D341Med (cell line): ENCODE measurements at places on chromosomes 16 and 17.

GRCh38 chr17:29630630-29631193, 8.0 kb upstream of the CORO6 start:
- no peak for DNase-seq

DNA sequence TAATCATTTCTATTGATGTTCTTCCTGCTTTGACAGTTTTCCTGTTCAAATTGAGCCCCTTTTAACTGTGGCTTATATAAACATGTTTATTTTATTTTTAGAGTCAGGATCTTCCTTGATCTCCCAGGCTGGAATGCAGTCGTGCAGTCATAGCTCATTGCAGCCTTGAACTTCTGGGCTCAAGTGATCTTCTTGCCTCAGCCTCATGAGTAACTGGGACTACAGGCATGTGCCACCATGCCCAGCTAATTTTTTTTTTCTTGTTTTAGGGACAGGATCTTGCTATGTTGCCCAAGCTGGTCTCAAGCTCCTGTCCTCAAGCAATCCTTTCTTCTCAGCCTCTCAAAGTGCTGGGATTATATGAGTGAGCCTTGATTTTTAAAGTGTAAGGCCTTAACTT, 14.7 kb downstream of the PHKB start:
- no peak for DNase-seq

DNA sequence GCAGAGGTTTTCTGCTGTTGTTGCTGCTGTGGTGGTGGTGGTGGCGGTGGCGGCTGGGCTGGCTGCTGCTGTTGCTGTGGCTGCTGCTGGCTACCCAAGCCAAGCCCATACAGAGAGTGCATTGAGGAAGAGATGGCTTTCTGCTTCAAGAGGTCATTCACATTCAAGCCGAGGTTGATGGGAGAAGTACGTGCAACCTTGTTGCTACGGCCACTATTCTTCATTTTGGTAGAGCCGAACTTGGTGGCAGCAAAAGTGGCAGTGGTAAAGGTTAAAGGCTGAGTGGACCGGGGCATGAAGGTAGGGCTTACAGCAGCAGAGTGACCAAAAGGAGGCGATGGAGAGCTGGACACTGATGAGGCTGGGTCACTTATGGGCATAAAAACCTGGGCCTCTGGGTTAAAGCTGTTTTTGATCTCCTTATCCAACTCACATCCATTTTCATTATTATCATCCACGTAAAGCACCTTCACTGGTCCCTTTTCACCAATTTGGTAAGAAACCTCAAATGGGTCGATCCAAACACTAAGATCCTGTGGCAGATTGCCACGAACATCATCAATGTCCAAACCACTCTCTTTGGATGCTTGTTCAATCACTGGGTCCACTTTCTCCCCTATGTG, 2.8 kb downstream of the TOB1 start:
- no peak for DNase-seq

- peak; percentile 69 for DNase-seq
Observed at GRCh38 chr16:12067714-12068401, 91.3 kb downstream of the SNX29 start.

- DNase-seq = no peak
Observed at GRCh38 chr17:43660816-43661493, 767 bp downstream of the MEOX1 start.

- no peak for DNase-seq
Observed at GRCh38 chr17:81391936-81392908, 3.0 kb upstream of the BAHCC1 start.

DNA sequence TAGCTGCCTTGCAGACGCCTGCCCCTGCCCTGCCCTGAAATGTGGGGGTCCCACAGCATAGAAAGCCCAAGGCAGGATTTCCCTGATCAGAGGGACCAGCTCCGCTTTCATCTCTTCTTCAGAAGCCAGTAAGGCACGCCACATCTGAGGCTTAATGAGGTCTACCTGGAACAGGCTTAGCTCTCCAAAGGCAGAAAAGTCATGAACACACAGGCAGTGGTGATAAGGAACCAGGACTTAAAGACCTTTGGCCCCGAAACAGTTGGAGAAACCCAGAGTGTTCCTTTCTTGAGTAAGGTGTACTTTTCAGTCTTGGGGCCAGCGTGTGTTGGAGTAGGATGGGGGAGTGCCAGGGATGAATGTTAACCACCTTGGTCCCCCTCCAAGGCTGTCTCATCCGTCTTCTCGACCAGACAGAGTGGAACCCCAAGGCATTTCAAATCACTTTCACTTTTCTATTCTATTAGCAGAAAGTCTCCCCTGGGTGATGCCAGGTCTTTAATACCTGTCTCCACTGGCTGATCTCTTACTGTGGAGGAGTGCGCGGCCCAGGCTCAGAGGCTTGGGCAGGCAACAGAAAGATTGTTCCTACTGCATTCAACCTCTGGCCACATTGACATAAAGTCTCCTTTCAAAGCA, 43.9 kb downstream of the TMEM186 start:
- no peak for DNase-seq

DNA sequence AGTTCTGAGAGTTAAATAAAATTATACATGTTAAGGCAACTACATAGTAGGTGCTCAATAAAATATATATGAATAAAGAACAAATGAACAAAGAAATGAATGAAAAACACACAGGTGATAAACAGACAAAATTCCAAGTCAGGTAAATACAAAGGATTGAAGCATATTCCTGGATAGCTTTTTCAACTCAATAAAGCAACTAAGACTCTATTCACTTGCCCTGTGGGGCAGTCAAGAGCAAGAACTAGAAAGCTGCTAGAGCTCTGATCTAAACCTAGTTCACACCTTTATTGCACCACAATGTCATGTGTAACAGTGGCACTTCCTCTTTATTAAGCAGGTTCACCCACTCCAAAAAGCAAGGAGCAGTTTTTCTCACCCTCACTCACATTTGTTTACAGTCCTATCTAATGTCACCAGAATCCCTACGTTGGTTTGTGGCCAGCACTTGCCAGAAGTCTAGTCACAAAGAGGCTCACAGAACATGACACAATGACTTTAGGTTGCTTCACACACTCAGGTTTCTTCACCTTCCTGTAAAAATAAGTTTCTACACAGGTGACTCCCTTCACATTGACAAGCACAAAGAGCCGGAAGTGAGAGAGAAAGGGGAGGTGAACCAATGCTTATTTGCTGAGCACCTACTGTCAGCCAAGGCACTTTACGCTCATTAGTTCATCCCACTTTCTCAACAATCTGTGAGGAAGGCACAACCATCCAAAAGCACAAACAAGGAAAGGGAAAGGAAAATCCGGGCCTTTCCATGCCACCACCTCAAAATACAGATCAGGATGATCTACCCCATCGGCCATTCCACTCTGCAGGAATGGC, 70.8 kb downstream of the XPO6 start:
- DNase-seq = no peak

DNA sequence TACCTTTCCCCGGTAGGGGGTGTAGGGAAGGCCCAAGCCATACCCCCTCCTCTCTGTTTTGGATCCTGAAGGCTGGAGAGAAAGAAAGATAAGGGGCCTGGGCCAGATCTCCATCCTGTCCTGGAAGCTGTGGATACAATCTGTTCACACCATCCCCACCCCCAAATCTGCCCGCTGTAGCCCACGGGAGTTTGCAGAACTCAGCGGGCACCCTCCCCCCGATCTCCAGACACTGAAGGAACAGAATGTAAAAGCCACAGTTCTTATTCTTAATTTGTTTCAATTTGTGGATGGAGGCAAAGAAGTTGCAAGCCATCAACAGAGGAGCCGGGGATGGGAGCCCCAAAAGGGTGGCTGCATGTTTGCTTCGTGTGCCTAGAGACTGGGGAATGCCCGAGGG, 27.2 kb downstream of the GJD3 start:
- DNase-seq = no peak

- DNase-seq = no peak
Observed at GRCh38 chr17:11309033-11309432, 68.0 kb downstream of the SHISA6 start.

DNA sequence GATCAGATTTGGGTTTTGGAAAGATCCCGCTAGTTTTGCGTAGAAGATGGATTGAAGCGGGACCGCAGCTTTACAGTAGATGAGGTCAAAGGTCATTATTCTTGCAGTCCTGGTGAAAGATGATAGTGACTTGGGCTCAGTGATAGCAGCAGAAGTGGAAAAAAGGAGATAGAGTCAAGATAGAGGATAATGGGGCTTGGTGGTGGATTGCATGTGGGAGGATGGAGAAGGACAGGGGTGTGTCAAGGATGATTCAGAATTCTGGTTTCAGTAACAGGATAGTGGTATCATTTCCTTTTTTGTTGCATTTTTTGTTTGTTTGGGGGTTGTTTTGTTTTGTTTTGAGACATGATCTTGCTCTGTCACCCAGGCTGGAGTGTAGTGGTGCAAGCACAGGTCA, 28.7 kb downstream of the CHD9NB start:
- DNase-seq = no peak

GRCh38 chr16:75931043-75931442, 204.8 kb upstream of the CPHXL start:
- no peak for DNase-seq

- DNase-seq = peak; percentile 48
Observed at GRCh38 chr17:1648173-1648962, 1.3 kb downstream of the RILP start.

DNA sequence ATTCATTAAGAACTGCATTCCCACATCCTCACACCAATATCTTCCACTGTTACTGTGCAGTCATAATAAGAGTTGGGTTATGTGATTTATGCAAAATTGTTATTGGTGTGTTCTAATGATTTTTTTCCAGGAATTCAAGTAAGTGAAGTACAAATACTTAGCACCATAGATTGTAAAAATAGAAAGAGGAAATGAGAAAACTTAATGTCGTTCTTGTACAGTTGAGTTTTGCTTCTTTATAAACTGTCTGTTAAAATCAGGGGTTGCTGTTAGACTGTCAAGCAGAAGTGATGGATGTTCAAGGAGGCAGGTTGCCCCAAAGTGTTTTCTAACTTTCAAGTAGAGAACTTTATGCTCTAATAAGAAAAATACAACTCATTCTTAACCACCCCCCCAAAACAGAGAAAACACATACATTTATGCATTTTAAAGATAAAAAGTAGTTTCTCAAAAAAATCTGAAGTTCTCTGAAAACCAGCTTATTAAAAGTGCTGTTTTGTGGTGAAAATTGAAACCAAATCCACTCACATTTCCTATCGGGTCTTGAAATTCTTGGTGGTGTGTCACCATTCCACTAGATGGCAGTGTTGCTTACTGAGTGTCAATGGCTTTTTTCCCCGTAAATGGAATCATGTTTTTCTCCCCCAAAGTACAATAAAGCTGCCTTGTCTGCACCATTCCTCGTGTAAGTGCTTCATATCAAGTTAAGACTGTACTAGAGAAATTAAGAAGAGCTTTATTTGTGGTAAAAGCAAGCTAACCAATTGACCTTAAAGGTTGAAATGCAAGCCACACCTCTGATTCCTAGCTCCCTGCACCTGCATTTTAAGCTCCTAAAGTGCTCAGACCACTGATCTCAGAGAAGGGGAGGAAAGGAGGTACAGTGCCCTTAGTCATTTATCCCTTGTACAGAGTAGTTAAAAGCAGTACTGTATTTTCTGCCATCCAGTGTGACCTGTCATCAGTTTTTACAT, 4.7 kb upstream of the IGSF6 start:
- DNase-seq = peak; percentile 58

- no peak for DNase-seq
Observed at GRCh38 chr16:8848939-8849391, 19.8 kb downstream of the CARHSP1 start.

GRCh38 chr17:62882878-62883277, 74.8 kb upstream of the MARCHF10 start:
- no peak for DNase-seq

- peak; percentile 87 for DNase-seq
Observed at GRCh38 chr16:69105501-69106361, at the start of gene HAS3. TSS of gene HAS3 (plus strand) at chr16:69105653. CDS start at chr16:69109396, 3,743 bp downstream.

GRCh38 chr16:71426880-71427615, 14.8 kb downstream of the TLE7 start:
- no peak for DNase-seq
